ENCODE measurements at places on chromosomes 4 and X.

DNA sequence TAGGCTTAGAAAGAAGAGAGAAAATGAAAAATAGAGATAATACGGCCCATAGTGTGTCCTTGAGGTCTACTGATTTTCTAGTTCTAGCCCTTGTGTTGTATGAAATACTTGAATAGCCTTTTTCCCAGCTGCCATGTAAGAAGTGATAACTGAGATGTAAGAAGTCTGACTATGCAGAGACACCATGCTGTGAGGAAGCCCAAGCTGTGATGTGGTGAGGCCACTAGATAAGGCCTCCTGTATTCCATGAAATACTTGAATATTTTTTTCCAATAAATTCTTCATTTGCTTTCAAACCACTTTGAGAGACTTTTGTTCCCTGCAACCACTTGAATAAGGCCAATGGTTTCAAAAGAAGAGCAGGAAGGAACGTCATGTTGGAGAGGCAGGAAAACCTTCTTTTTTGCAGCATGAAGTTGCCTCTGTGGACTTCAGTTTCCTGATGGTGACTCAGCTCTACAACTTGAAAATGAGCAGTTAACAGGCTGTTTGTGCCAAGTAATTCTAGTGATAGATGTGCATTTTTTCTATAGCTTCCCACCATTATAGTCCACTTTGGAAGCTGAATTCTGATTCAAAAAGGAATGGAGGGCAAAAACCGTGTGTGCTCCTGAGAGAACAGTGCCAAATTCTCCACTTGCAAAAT, 25.5 kb upstream of the FAM9C start:
- DNase-seq = no peak

DNA sequence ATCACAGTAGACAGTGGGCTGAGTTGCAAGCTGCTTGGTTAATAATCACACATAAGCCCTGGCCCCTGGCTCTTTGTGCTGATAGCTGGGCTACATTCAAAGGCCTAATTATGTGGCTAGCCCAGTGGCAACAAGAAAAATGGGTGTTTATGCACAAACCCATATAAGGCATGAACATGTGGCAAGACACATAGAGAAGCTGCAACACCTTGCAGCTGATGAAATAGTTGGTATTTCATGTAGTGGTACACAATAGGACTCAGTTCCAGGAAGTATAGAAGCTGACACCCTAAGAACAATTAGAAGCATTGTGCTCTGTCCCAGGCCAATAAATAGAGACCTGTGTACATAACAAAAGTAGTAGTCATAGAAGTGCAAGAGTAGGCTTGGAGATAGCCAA, 14.6 kb upstream of the ZNF630 start:
- DNase-seq = no peak

DNA sequence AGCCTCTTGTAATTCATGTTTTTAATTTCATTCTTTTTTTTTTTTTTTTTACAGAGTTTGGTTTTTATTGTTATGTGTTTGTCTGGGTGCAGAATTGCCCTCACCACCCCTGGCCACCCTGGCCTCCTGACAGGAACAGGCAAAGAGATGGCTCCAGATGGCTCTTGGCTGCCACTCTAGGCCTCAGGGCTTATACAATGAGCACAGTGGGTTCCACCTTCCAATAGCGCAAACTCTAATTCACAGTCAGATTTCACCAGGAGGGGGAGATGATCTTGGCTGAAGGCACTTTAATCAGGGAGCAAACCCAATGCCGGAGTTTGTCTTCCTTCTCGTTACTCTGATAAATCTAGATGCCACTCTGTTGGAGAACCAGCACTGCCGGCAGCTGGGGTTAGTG, 24.8 kb downstream of the CPE start:
- DNase-seq = no peak

GRCh38 chr4:186806679-186807421, 83.2 kb upstream of the FAT1 start:
- DNase-seq = no peak

DNA sequence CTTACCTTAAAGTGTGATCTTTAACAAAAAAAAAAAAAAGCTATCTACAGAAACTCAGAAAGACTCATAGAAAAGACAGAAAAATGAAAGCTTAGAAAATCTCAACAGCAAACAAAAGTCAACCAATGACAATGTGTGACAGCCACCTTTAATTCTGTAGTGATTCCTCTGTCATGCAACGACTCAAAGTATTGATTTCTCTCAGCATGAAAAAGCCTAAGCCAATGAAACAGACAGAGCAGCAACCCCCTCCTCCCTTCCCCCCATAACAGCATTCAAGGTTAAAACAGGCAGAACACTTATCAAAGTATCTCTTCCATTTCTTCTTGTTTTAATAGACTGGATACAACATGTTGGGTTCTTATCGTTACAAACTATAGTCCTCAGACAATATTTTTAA, 112.5 kb downstream of the MAB21L2 start:
- DNase-seq = no peak

DNA sequence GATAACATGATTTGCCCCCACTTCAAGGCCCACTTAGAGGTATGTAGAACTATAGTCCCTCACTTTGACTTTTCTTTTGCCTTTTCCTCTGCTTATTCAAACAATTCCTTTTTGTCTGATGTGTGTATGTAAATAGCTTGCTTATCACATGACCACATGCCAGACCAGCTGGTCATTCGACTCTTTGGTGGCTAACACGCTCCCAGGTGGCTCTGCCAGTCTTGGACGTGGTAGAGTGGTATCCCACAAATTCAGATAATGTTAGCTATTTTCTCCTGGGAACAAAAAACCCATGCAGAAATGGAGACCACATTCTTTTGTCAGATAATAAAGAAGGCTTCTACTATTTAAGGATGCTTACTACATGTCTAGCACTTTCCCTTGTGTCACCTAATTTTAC, 47.9 kb downstream of the ARHGAP24 start:
- DNase-seq = no peak

- no peak for DNase-seq
Measured at GRCh38 chr4:142312391-142312790, 533.7 kb downstream of the INPP4B start.

DNA sequence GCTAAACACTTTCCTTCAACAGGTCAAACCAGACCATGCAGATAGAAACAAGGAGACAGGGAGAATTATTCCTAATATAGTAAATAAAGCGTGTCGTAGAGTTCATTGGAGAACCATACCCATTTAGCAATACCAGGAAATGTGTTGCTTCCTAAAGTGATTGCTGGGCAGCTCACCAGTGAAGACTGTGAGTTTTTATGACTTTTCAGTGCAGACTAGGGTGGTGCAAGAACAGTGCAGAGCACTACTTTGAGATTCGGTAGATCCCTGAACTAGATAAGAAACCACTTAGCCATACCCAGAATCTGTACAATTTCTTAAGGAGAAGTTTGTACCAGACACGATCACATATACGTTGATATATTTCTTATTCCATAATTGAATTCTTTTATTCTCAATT, 87.4 kb downstream of the EMCN start:
- DNase-seq = no peak

DNA sequence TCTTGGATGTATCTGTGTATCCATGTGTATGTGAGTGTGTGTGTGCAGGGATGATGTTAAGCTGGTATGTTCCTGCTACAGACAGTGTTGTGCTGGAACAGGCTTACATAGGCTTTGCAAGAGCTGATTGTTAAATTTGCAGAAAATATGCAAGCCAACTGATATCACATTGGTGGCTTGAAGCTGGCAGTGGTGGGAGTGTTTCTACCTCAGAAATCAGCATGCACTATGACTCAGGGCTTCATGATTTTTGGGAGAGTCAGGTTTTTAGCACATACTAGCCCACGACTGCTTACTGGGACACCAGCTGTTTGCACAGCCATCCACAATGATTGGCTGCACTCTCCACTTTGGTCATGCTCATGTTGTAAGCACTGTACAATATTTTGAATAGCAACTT, 261.8 kb downstream of the DHX15 start:
- no peak for DNase-seq

DNA sequence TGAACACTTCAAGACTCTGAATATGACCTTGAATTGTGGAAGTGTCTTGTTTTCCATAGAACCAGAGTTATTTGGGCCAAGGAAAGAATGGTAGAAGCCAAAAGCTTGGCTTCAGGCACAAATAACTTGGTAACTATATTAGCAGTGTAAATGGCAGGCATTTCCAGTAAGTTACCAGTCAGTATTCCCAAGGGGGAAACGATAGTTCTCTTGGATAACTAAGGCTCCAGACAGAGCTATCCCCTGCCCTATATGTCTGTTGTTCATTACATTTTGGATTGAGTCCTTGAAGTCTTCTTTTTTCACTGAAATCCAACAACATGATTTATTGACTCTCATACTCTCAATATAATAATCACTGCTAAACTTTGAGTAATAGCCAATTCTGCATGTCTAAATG, 364.1 kb downstream of the MAGEB5 start:
- DNase-seq = no peak

DNA sequence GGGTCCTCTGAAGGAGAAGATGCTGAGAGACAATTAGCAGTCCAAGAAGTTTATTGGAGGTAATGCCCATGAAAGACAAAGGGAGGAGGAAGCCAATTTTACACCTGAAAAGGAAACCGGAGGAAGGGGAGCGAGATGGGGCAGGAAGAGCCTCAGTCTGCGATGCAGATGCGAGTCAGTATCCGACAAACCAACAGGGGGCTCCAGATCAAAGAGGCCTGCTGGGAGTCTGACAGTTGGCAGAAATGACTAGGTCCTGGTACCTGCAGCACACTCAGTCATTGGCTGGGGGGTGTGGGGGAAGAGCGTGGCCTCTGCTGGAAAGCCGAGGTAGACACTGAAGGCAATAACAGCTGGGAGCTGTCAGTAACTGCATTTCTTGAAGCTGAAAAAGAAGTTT, 231.1 kb upstream of the CENPE start:
- no peak for DNase-seq

DNA sequence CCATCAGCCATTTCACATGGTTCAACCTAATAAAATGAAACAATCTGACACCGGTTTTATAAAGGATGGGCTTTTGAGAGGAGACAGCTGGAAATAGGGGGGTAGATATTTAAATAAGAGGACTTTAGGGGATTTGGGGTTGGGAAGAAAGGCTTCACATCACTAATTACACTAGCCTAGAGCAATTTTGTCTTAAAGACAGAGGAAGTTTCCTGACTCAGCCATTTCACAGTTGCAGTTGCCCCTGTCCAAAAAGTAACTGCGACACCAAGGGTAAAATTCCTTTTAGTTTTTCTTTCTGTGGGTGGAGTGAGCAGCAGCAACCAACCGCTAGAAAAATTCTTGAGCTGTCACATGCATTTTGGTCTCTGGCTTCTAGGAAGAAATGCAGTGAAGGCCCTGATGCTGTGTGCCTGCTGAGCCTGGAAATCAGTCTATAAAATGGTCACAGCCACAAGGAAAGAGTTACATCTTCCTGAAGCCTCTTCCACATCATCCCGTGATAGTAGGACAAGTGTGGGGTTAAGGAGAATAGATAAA, 233.6 kb downstream of the ZNF674 start:
- DNase-seq = no peak

DNA sequence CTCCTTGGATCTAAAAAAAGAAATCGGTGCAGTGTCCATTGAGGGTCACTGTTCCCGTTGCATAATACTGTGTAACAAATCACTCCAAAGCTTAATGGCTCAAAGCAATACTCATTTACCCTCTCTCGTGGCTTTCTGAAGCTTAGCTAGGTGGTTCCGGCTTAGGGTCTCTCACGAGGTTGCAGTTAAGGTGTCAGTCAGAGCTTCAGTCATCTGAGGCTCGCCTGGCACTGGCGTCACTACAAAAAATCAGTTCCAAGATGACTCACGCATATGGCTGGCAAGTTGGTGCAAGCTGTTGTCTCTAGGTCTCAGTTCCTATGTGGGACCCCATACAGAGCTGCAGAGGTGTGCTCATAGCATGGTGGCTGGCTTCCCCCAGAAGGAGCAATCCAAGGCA, 91.0 kb downstream of the BEND2 start:
- no peak for DNase-seq

- DNase-seq = no peak
Measured at GRCh38 chr4:119313237-119313636, 8.7 kb downstream of the FABP2 start.

DNA sequence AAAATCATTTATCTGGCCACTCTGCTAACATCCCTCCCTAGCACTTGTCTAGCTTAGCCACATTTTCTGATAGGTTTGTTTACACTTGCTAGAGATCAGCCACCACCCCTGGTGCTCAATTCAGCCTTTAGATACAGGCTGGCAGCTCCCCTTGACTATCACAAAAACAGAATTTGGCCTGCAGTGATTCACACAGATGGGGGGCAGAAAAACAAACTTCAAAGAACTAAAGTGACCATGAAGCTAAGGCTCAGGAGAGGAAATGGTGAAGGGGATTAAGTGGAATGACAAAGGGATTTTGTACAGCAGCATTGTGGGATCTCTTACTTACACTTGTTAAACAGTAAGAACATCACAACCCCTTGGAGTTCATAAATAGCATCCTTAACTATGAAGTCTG, 1718.0 kb upstream of the PCDH7 start:
- no peak for DNase-seq

GRCh38 chr4:38860788-38861424, 4.3 kb upstream of the TLR6 start:
- no peak for DNase-seq

DNA sequence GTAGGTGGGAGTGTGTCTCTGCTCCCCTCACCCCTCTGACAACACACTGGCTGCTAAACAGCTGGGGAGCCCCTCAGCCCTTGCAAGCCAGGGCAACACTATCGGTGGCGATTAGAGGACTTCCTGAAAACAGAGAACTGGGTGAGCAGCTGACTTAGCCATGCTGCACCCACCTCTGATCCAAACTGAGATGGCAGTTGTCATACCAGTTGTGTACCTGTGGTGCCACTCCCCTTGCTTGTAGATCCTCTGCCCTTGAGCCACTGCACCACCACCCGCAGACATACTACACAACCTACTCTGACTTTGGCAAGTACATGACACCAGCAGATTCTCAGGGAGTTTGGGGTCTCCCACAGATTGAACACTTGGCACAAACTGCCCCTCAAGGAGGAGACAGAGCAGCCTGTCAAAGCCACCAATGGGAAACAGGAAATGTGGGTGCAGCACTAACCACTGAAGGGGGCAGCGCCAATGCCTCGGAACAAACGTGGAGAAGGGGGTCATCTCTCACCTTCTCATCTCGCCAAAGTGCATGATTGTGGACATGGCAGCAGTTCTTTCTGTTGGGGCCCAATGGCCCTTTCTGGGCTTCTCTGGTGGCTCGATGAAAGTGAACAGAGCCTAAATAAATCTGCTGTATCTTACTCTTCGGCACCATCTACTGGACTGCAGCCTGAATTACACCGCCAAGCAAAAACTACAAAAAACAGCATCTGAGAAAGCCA, 119.8 kb downstream of the NEK1 start:
- peak; percentile 22 for DNase-seq

DNA sequence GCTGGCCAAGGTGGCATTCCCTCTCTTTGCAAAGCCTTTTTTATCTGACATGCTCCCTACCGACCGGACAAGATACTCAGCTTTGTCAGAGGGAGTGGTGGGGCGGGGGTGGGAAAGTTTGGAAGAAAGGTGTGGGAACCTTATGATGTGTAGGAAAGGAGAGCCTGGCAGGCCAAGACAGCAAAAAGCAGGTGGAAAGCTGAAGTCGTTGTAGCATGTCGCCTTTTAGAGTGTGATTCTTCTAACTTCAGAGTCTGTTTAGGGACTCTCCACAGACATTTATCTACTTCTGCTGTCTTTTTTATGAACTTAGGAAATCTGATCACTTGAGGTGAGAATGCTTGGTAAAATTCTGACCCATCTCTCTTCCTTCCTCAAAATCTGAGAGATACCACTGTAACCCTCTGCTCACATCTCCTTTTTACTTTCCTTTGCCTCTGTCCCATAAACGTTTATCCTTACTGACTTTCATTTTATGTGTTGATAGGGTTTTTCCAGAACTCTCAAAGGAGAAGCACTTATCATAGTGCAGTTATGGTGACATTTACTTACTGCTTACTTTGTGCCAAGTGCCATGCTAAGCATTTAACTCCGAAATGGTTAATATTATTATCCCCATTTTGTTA, 8.2 kb upstream of the RUFY3 start:
- no peak for DNase-seq

All from NCI-H1105 treated with DMSO at 0.1 percent for 48 hours (cell line).